Activated T-cell treated with anti-CD3 and anti-CD28 coated beads, Interleukin-2, amount 50 U/mL, for 72 hours (primary cell): ENCODE measurements at places on chromosomes 3 and 15.

- DNase-seq = no peak
Measured at GRCh38 chr3:141681390-141681780, 56.7 kb upstream of the RNF7 start.

- no peak for DNase-seq
Measured at GRCh38 chr15:92413510-92413909, 19.8 kb downstream of the ST8SIA2 start.

DNA sequence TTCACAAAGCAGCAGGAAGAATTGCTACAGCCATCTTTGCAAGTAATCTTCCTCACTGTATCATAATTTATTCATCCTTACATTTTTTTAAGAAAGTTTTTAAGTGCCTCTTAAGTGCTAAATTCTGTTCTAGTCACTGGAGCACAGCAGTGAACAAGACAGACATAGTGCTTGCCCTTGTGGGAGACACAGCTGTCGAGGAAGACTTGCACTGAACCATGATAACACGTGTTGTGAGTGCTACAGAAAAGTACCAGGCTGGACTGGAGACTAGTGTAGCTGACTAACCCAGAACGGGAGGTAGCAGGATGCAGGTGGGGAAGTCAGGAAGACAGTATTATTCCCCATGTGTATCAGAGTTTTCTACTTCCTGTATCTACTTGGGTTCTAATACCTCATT is 300.6 kb downstream of the TBL1XR1 start:
- DNase-seq = no peak

DNA sequence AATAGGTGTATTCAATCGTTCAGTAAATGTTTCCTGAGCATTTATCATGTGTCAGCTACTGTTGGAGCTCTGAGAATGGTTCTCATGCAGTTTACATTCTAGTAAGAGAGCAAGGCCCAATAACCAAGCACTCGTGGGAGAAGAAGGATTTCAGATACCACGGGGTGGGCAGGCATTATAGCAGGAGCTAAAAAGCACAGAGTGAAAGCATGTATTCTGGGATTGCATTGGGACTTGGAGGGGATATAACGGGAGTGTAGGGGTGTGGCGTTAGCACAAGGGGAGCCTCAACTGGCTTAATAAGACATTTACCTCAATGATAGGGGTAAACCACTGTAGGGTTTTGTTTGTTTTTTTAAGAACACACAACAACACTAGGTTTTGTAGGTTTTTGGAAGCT is 1.6 kb upstream of the SIAH2 start:
- DNase-seq = no peak

DNA sequence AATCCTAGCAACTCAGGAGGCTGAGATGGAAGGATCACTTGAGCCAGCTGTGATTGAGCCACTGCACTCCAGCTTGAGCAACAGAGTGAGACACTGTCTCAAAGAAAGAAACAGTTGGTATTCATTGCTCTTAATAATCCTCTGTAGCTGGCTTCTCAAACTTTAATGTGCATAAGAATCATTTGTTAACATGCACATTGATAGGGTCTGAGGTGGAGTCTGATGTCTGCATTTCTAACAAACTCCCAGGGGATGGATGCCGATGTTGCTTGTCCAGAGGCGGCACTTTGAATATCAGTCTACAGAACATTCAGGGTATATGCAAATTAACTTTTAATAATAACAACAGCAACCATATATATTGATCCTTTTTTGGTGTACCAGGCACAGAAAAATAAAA is 39.9 kb downstream of the NKIRAS1 start:
- DNase-seq = no peak

DNA sequence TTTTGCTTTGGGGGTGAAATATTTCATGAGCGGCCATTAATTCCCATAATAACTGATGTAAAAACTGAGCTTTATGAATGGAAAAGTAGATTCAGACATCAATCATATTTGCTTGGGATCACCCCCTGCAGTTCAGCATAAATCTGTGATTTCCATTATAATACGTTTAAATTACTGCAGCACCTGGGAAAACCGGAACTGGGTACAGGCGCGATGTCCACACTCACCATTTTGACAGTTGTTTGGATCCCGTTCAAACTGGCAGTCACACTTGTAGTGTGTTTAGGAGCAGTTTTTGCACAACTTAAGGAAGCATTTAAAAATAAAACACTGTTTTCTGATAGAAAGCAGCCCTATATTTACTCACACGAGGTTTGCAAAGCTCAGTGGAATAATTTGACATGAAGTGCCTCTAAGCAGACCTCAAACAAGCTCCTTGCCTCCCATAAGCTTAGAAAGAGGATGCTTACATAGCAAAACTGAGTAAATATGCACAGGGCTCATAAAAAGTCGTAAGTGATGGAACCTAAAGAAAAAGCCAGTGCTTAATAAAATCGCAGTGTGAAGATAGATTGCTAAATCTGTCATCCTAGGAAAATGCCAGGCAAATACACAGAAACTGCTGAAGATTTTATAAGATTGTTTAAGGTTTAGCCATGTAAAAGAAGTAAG is 377.6 kb downstream of the PTPRG start:
- no peak for DNase-seq

GRCh38 chr15:77476995-77477394 is 56.3 kb downstream of the HMG20A start:
- DNase-seq = no peak

DNA sequence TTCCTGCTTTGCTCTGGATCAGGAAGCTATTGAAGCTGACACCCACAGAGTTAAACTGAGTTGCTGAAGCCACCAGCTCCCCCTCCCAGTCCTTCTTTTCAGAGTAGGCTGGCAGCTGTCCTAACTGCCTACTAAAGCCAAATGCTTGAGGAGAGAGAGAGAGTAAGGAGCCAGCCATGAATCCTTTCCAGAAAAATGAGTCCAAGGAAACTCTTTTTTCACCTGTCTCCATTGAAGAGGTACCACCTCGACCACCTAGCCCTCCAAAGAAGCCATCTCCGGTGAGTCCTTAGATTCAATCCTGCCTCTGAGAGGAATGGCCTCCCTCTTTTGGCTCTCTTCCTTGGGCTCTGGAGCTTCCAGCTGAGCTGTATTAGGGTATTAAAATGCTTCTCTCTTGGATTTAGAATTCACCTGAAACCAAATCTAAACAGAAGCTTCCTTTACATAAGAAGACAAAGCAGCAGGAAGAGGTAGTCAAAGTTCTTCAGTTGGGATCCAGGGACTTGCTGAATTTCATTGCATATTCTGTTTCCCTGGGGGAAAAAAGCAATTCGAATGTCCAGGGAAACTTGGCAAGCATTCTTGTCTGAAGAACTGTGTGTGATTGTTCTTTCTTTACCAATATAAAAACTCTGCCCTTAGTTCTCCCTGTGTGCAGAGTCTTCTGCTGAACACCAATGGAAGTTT is at the start of gene SLC15A2:
SLC15A2 (plus strand) TSS at position 101 of the 690 bp plus-strand sequence; CDS start at position 177, 76 bp downstream.
- no peak for DNase-seq
